ENCODE measurements at places on chromosomes 16 and 17.

- DNase-seq: no peak
Measured at GRCh38 chr17:38667099-38667786, 7.5 kb downstream of the EPOP start.

GRCh38 chr16:72313903-72314302, 141.9 kb upstream of the PMFBP1 start:
- no peak for DNase-seq

DNA sequence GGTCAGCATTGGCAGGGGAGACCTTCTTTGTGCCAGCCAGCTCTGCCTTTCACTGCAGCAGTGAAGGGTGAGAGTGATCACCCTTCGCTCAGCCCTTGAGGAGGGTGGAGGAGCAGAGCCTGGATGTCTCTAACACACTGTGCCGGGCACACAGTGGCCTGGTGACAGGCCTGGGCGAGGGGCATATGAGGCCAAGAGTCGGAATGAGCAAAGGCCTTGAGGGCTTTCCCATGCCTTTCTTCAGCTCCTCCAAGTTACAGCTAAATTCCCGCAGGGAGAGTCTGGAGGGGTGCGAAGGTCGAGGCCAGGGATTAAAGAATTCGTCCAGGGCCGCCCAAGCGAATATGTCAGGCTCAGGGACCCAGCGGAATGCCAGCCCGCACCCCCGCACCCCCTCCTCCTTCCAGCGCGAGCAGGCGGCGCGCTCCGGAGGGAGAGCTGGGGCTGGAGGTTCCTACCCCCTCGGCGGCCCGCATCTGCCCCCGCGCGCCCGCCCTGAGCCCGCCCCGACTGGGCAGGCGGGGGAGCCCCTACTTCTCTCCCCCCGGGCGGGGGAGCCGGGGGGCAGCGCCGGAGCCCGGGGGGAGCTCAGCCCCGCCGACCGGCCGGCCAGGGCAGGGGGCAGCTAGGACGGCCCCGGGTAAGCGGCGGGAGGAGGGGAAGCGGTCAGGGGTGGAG, at the start of gene RASL10B:
Gene RASL10B, plus strand, starts transcription at position 401 of the 678 bp plus-strand sequence. CDS start 3,546 bp downstream, outside the sequence.
- no peak for DNase-seq

DNA sequence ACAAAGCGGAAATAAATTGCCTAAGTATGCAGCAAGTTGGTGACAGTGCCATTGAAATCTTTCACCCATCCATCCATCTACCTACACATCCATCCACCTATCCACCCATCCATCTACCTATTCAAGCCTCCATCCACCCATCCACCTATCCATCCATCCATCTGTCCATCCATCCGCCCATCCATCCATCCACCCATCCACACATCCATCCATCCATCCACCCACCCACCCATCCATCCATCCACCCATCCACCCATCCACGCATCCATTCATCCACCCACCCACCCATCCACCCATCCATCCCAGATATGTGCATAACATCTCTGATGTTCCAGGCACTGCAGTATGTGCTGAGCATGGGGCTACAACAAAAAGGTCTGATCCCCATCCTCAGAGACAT, 277.5 kb downstream of the IRF8 start:
- no peak for DNase-seq

- no peak for DNase-seq
Measured at GRCh38 chr16:57530522-57531252, 5.7 kb downstream of the CCDC102A start.

DNA sequence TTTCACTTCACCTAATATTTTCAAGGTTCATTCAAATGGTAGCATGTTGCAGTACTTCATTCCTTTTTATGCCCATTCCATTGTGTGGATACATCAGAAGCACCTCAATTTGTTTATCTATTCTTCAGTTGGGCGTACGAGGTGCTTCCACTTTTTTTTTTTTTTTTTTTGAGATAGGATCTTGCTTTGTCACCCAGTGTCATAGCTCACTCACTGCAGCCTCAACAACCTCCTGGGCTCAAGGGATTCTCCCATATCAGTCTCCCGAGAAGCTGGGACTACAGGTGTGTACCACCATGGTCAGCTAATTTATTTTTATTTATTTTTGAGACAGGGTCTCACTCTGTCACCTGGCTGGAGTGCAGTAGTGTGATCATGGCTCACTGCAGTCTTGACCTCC, 22.5 kb upstream of the SPNS3 start:
- DNase-seq: no peak

Measured in NCI-H2081 treated with DMSO at 0.1 percent for 48 hours (cell line).